Activated T-helper 17 cell treated with anti-CD3 and anti-CD28 coated beads, Interleukin-2, amount 50 U/mL, for 72 hours (primary cell): ENCODE measurements at places on chromosomes 1 and 21. TPM values are rescaled to one million over a fixed set of nuclear protein-coding genes. Genes with fewer than 3 reads are reported as not detected.

CASQ1 gene
- total RNA-seq: not detected

- peak; percentile 34 for ATAC-seq
These were observed at the start of gene PTPRF for GRCh38 chr1:43530483-43531106. Gene PTPRF, plus strand, starts transcription at chr1:43530883. Its CDS starts 14,193 bp downstream, at chr1:43545076.

DNA sequence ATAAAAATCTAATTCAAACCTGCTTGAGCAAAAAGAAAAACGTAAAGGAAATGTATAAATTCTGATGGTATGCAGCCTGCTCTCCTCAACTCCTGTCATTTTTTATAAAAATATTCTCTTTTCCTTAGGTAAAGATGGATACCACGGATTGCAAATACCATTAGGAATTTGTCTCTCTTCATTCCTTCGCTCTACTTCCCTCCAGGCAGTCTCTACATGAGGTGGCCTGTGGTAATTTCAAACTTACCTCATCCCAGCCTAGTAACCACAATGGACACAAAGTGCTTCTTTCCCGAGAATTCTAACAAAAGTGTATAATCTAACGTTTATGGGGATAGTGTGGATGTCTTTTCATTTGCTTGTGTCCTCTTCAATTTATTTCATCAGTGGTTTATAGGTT is 239.5 kb upstream of the LRRC7 start:
- ATAC-seq: no peak

RHD gene
- 0.11 TPM for total RNA-seq

DNA sequence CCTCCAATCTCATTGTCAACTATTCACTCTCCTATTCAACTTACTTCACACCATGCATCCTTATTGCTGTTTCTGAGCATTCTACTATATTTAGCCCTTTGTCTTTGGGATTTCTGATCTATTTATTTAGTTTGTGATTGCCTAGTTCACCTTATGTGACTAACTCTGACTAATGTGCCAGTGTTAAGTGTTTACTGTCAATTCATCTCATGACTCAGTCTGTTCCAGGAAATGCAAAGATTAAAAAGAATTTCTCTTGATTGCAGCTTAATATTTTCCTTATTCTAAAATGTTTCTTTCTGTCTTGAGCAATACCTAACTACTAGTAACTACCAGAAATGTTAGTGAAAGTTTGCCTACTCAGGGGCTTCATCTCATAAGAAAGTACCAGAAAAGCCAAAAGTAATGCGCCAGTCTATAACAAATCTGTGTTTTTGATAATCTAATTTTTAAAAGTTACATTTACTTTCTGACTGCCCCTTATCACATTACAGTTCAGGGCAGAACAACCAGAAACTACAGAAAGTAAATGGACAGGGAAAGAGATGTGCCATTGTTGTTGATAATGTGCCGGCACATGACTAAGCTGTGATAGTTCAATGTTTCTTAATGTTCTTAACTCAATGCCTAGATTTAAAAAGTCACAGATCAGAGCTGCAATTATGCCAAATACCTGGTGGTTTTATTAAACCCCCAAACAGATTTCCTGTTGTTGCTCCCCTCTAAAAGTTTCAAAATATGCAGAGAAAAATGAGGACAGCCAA is 556.5 kb downstream of the PTBP2 start:
- ATAC-seq: peak; percentile 82

MASP2 gene
- total RNA-seq: not detected

GRCh38 chr1:246784621-246785493 is 60.6 kb downstream of the SCCPDH start:
- no peak for ATAC-seq

GRCh38 chr1:162165528-162165927 is 96.0 kb downstream of the NOS1AP start:
- no peak for ATAC-seq

DNA sequence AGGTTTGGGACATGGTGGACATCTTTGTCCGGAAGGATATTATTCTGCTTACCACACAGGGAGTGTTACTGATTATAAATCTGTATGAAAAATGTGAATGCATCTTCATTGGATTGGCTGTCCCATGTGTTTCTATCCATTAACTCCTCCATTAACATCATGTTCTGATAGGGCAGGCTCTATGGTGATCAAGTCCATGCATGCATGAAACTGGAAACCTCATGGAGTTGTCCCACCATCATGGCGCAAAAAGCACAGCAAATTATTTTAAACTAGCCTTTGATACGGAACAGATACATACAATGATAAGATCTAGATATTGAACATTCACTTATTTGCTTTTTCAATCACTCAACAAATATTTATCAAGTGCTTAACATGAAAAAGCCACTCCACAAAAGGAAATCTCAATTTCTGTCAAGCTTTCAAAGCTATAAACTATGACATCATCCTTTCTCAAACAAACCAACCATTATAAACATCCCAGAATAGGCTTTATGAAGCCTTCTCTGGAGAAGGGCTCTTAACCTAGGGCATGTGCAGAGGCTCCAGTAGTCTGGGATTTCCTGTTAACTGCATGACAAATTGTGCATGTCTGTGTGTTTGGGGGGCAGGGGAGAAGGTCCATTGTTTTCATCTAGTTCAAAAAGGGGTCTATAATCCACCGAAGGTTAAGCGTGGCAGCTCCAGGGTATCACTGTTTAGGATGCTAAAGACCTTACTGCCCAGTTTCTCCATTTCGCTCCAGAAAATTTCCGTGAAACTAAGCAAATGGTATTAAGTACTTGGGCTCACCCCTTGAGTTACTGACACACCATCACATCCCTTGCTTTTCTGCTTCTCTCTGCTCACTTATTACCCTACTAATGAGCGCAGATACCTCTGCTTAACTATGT is 46.1 kb downstream of the ADAMTS1 start:
- ATAC-seq: no peak

S100A1 gene
- not detected for total RNA-seq

GRCh38 chr1:37553598-37553926 is 531 bp downstream of the SNIP1 start:
- ATAC-seq: no peak

- no peak for ATAC-seq
These were observed 12.9 kb upstream of the LELP1 start for GRCh38 chr1:153190373-153190772.

- peak; percentile 66 for ATAC-seq
These were observed 84.1 kb downstream of the GPR88 start for GRCh38 chr1:100622037-100622436.

- no peak for ATAC-seq
These were observed 40.9 kb downstream of the KCNK1 start for GRCh38 chr1:233654658-233655280.

GRCh38 chr21:36005018-36005417 is 55.3 kb downstream of the SETD4 start:
- ATAC-seq: no peak

- ATAC-seq: no peak
These were observed 139.1 kb upstream of the SERTAD4 start for GRCh38 chr1:210093461-210093860.

DNA sequence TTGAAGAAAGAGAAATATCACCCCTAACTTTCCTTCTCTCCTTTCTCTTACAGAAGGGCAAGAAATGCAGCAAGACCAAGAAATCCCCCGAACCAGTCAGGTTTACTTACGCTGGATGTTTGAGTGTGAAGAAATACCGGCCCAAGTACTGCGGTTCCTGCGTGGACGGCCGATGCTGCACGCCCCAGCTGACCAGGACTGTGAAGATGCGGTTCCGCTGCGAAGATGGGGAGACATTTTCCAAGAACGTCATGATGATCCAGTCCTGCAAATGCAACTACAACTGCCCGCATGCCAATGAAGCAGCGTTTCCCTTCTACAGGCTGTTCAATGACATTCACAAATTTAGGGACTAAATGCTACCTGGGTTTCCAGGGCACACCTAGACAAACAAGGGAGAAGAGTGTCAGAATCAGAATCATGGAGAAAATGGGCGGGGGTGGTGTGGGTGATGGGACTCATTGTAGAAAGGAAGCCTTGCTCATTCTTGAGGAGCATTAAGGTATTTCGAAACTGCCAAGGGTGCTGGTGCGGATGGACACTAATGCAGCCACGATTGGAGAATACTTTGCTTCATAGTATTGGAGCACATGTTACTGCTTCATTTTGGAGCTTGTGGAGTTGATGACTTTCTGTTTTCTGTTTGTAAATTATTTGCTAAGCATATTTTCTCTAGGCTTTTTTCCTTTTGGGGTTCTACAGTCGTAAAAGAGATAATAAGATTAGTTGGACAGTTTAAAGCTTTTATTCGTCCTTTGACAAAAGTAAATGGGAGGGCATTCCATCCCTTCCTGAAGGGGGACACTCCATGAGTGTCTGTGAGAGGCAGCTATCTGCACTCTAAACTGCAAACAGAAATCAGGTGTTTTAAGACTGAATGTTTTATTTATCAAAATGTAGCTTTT is 2.4 kb downstream of the CCN1 start:
- ATAC-seq: no peak

KAZN gene
- total RNA-seq: 0.22 TPM

RCAN1 gene
- total RNA-seq: 4.9 TPM

GRCh38 chr1:54253480-54253879 is 53.5 kb downstream of the MRPL37 start:
- peak; percentile 40 for ATAC-seq

DNA sequence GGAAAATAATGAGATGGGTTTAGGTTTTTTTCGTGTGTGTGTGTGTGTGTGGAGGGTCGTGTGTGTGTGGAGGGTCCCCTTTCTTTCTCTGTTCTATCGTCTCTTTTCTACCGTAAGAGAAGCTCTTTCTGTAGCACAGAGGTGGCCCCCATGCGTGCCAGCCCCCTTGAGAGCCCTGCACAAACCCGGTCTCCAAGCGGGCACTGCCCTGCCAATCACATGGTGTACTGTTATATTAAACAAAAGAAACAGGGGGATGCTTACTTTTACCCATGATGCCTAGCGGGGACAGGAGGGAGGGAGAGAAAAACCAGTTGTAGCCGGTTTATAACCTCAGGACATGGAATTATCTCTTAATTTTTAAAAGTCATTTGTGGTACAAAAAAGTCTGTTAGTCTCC is 41.0 kb downstream of the GATAD2B start:
- ATAC-seq: no peak
